Lung (tissue), 17 donors: ENCODE measurements at places on chromosomes 7 and 10. TPM values are rescaled to one million over a fixed set of nuclear protein-coding genes. Genes with fewer than 3 reads are reported as not detected.

GRCh38 chr10:121804460-121804859, 123.4 kb downstream of the ATE1 start:
- no peak for DNase-seq
- H3K4me3 ChIP-seq = no peak overlapping the region
- no peaks in the 10 kb centered on the region for H3K27me3 ChIP-seq
- no peaks in the 10 kb centered on the region for H3K4me1 ChIP-seq
- H3K36me3 ChIP-seq = no peaks in the 10 kb centered on the region
- H3K27ac ChIP-seq = no peak overlapping the region

The CALML3 gene
- not detected for total RNA-seq

The PALD1 gene
- 19.7 TPM for total RNA-seq

The DENND2A gene
- total RNA-seq = 12.8 TPM

The LIPF gene
- not detected for total RNA-seq

GRCh38 chr7:75989500-75990388, 4.7 kb downstream of the TMEM120A start:
- H3K27me3 ChIP-seq = no peaks in the 10 kb centered on the region
- peak overlapping the region; percentile 84 for H3K27ac ChIP-seq
- H3K4me3 ChIP-seq = no peak overlapping the region
- DNase-seq = peak; percentile 61
- H3K4me1 ChIP-seq = peaks cover 13% of the 10 kb centered on the region

The RADIL gene
- 9.3 TPM for total RNA-seq
